ENCODE measurements at places on chromosomes 16 and 17.

- no peak overlapping the region for H3K4me3 ChIP-seq
- no peaks in the 10 kb centered on the region for H3K36me3 ChIP-seq
- DNase-seq = no peak
- H3K27ac ChIP-seq = no peak overlapping the region
Observed at GRCh38 chr16:79668502-79668901, 68.0 kb upstream of the MAF start.

- peaks cover 2% of the 10 kb centered on the region for H3K36me3 ChIP-seq
- DNase-seq = no peak
- H3K4me3 ChIP-seq = peak overlapping the region; percentile 91
Observed at GRCh38 chr17:63150994-63151464, 185.0 kb downstream of the TANC2 start.

DNA sequence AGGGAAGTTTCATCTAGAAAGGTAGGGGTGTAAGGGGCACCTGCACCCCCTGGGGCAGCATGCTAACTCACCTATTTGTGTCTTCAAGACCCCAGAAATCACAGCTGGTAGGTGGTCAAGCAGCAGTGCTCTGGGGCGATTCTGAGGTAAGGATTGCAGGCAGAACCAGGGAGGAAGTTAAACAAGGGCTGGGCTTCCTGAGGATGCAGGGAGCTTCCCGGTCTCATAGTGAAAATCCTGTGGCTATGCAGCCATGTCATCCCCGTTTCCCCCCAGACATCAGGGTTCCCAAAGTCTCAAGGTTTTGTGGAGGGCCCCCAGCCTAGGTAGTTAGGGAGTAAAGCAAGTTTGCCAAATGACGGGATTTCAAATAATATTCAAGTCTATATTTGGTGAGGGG lies 78.5 kb downstream of the C16orf78 start:
- H3K27me3 ChIP-seq = peaks cover 13% of the 10 kb centered on the region
- no peak overlapping the region for H3K4me3 ChIP-seq
- H3K4me1 ChIP-seq = peaks cover 5% of the 10 kb centered on the region
- no peak overlapping the region for H3K27ac ChIP-seq

DNA sequence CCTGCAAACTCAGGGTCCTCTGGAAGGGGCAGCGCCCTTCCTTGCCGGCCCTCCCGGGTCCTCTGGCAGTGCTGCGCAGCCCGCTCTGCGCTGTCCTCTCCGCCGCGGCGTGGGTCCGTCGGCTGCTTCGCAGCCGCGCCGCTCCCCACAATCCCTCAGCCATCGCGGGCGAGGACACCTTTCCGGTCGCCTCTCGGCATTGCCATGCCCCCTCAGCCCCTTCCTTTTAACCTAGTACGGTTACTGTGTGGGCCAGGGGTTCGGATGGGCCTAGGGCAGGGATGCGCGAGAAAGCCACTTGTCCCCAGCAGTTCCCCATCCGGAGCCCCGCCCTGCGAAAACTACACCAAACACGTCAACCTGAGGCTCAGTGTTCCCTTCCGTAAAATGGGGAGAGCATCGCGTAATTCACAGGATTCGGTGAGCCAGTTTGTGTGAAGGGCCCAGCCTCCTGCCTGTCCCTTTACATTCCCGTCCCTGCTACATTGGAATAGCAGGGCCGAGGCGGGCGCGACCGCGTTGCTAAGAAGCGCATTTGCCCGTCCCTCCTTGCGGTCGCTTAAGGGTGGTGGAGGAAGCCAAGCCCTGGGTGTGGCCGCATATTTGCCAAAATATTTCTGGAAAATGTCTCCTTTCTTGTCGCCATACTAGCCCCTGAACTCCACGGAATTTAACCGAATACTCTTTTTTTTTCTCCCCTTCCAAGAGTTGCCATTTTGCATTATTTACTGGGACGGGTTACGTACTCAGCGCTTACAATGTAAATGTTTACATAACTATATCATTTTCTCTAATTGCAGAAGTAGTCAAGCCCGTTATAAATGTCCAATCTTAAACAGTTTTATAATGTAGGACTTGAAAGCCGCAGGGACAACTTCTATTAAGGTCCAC lies 13.2 kb downstream of the COPZ2 start:
- peaks cover 21% of the 10 kb centered on the region for H3K4me1 ChIP-seq
- H3K36me3 ChIP-seq = no peaks in the 10 kb centered on the region
- H3K4me3 ChIP-seq = peak overlapping the region; percentile 92
- H3K27ac ChIP-seq = peak overlapping the region; percentile 97

GRCh38 chr17:69223809-69224208 lies 4.8 kb downstream of the ABCA10 start:
- H3K27ac ChIP-seq = no peak overlapping the region
- no peak for DNase-seq
- no peaks in the 10 kb centered on the region for H3K27me3 ChIP-seq
- peaks cover 7% of the 10 kb centered on the region for H3K4me1 ChIP-seq
- no peak overlapping the region for H3K4me3 ChIP-seq
- no peaks in the 10 kb centered on the region for H3K36me3 ChIP-seq

- H3K4me1 ChIP-seq = peaks cover 52% of the 10 kb centered on the region
- H3K36me3 ChIP-seq = no peaks in the 10 kb centered on the region
- H3K27me3 ChIP-seq = peaks cover 12% of the 10 kb centered on the region
- DNase-seq = no peak
- H3K27ac ChIP-seq = peak overlapping the region; percentile 75
Observed at GRCh38 chr17:59329176-59330052, 2.0 kb upstream of the YPEL2 start.

GRCh38 chr17:81474958-81475357 lies 37.6 kb downstream of the ACTG1 start:
- H3K4me3 ChIP-seq = no peak overlapping the region
- H3K36me3 ChIP-seq = no peaks in the 10 kb centered on the region
- no peak for DNase-seq
- no peak overlapping the region for H3K27ac ChIP-seq
- H3K27me3 ChIP-seq = peaks cover 13% of the 10 kb centered on the region

Measured in type B pancreatic cell (in vitro differentiated cells).